ENCODE measurements at places on chromosomes 11 and 22.

DNA sequence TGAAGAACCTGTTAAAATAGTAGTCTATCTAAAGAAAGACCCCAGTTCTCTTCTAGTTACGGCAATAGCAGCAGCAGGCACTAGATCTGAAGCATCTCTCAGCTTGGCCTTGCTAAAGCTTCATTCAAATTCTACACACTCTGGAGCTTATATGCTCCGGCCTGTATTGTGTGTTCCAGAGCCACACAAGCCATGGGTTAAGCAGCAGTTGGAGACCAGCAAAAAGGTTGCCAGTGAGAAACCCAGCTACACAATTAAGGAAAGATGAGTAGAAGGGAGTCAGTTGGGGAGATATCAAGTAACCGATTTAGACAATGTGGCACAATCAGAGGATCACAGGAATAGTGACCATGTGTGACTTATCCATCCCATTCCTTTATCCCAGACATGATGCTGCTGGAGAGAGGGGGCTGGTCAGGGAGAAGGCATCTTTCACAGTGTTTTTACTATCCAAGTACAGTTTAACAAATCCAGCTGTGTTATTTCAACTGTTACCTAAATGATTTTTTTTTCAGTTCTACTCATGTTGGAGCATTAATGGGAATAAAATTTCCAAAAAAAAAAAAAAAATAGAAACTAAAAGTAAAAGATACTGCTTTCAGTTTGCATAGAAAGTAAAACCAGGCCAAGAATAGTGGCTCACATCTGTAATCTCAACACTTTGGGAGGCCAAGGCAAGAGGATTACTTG is 41.0 kb downstream of the PAX6 start:
- no peak for DNase-seq

- no peak for DNase-seq
Measured at GRCh38 chr11:95684701-95685100, 104.9 kb downstream of the FAM76B start.

- no peak for DNase-seq
Measured at GRCh38 chr11:89381094-89381493, 110.1 kb downstream of the NOX4 start.

- DNase-seq: no peak
Measured at GRCh38 chr11:76391021-76391420, 9.9 kb downstream of the GVQW3 start.

DNA sequence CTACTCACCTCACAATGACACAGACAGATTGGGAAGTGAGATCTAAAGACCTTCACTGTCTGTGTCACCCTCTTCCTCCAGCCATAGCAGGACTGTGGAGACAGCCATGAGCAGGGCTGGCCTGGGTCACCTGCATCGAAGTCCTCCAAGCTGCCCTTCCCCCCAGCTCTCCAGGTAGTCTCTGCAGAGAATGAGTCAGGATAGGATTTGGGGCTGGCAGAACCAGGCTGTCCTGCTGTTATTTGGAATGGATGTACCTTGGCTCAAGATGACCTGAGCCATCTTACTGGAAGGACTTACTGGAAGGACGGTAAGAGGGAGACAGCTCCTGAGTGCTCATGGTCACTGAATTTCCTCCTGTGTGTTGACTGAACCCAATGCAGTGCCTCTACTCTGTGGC is 29.2 kb downstream of the GGTLC2 start:
- no peak for DNase-seq

DNA sequence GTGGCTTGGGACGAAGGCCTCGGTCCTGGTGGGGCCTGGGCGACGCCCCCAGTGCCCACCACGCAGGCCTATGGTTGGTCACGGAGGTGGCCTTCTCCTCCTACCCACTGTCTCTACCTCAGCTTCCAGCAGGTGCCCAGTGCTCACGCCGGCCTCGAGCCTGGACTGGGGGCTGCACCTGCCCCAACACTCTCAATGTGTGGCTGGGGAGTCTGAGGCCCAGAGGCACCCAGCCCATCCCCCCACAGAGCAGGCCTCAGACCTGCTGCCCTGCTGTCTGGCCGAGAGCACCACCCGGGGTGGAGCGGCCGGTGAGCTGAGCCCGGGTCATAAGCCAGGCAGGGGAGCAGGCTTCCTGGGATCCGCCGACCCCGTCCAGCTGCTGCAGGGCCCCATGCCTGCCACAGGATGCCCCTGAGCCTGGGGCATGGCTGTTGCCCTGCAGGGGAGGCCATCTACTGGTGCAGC is 28.6 kb upstream of the MUC5AC start:
- DNase-seq: no peak

GRCh38 chr11:116427903-116428637 is 344.7 kb downstream of the BUD13 start:
- DNase-seq: no peak

DNA sequence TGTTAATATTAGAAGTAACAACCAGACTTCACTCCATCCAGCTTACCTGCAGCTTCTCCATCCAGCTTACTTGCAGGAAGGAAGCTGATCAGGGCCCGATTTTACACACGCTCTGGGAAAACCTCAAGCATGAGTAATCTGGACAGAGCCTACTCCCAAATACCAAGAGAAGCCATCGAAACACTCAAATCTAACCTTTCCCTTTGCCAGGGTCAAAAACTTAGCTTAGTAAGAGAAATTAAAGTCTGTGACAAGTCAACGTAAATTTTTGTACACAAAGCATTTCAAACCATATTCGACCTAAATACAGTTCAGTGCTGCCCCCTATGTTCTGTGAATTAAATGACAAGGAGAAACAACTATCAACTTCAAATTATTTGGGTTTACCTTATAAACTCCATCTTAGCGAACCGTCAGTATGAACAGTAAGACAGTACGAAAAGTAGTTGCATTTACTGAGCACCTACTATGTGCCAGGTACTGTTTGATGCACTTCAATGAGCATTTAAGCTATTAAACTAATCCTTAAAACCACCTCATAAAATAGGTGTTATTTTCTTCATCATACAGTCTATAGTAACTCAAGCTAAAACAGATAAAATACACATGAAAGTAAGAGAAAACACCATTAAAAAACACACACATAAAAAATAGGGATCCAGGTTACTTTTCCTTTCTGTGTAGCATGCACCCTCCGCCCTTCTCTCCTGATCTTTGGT is 36.9 kb downstream of the ARFGAP3 start:
- DNase-seq: no peak

DNA sequence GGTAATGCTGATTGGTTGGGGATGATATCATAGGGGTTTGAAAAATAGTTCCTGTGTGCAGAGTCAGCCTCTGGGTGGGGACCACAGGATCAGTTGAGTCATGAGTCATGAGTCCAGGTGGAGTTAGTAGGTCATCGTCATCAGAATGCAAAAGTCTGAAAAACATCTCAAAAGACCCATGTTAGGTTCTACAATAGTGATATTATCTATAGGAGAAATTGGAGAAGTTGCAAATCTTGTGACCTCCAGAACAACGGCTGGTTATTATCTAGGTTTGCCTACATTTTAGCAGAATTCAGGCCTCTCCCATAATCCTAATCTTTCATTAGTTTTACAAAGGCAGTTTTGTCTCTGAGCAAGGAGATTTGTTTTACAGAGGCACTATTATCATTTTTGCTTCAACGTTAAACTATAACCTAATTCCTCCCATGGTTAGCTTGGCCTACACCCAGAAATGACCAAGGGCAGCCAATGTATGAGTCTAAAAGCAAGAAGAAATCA is 38.9 kb downstream of the MS4A2 start:
- DNase-seq: no peak

- DNase-seq: no peak
Measured at GRCh38 chr11:134412203-134413042, at the start of gene B3GAT1. Gene B3GAT1, minus strand, starts transcription at chr11:134412242. Its CDS starts 24,583 bp downstream, at chr11:134387659.

DNA sequence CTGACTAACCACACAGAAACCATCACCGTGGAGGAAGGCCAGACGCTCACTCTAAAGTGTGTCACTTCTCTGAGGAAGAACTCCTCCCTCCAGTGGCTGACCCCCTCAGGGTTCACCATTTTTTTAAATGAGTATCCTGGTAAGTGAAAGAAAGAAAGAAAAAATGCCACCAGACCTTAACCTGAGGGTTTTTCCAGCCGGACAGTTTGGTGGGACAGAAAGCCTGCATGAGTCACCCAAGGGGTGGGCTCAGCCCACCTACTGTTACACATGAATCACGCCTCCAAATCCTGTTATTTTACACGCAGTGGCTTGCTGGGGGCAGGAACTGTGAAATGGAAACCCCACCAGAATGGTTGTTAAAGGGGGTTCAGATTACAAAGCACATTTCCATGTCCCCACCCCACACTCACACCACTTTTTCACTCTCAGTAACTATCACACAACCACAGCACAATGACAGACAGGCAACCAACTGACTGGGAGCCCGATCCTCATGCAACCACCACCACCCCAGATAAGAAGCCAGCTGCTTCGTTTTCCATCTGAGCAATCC is 11.9 kb downstream of the CRTAM start:
- DNase-seq: no peak

GRCh38 chr22:32233091-32233490 is 22.1 kb downstream of the SLC5A4 start:
- no peak for DNase-seq

DNA sequence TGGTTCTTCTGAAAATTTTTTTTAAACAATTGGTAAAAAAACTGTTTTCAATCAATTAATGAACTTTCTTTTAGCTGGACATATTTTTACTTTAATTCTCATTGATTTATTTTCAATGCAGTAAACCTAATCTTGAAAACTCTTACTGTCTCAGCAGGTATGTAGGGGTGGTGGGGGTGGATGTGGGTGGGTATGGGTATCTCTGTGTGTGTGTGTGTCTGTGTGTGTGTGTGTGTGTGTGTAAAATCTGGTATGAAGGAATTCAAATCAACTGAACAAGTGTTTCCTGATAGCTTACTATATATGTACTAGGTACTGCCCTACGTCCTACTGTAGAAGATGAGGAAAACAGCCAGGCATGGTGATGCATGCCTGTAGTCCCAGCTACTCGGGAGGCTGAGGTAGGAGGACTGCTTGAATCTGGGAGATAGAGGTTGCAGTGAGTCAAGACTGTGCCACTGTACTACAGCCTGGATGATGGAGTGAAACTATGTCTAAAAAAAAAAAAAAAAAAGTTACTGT is 75.5 kb downstream of the MRTFA start:
- DNase-seq: no peak

DNA sequence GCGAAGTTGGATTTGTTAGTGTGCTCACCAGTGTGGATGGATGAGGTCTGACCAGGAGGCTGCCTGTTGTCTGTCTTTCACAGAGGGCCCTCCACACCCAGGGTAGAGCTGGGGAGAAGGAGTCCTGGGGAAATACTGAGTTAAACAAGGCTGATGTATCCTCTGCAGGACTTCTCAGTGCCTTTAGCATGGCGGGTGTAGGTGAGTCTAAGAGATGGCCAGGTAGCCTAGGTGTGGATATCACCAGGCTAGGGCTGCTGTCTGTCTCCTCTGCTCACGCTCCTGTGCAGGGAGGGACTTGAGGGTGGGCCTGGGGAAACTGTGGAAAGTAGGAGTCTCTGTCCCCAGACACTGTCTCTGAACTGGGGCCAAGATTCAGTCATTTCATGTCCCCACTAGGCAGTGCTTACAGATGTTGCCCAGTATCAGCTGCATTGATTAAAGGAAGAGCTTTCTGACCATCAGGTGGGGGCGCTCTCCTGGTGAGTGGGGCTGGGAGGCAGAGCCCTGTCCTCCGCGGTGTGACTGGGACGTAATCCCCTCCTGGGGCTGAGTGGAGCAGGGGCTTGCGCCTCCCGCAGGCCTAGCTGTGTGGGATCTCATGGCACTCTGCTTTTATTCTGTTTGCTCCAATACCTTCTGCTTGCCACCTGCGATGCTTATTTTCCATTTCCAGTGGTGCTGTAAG is 35.5 kb upstream of the CCDC188 start:
- DNase-seq: no peak
